ENCODE measurements at places on chromosomes 5 and 9. TPM values are rescaled to one million over a fixed set of nuclear protein-coding genes. Genes with fewer than 3 reads are reported as not detected.

MCTP1 gene
- total RNA-seq, result 6.1 TPM

- H3K27ac ChIP-seq, result no peak overlapping the region
- no peaks in the 10 kb centered on the region for H3K27me3 ChIP-seq
- no peak for DNase-seq
- H3K4me3 ChIP-seq, result no peak overlapping the region
Measured at GRCh38 chr9:137691646-137692351, 73.0 kb downstream of the EHMT1 start.

DNA sequence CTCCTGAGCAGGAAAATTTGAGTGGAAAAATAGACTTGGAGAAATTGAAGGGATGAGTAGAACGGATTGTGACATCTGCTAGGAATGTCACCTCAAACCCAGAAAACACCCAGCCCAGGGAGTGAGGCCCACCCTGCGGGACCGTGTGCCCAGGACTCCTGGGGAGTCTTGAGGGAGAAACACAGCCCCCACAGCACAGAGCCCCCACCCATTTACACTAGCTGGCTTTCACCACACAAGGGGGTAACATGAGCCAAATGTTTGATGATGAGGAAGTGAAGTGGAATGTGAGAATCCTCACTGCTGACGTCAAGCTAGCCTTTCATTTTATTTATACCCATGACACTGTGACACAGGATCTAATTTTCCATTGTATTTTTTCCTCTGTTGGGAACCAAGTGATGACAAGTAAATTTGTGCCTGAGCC, 42.8 kb upstream of the PDE8B start:
- no peak overlapping the region for H3K27ac ChIP-seq
- no peak overlapping the region for H3K4me3 ChIP-seq
- H3K4me1 ChIP-seq, result peaks cover 21% of the 10 kb centered on the region
- no peak for DNase-seq
- H3K36me3 ChIP-seq, result no peaks in the 10 kb centered on the region
- no peaks in the 10 kb centered on the region for H3K27me3 ChIP-seq

DNA sequence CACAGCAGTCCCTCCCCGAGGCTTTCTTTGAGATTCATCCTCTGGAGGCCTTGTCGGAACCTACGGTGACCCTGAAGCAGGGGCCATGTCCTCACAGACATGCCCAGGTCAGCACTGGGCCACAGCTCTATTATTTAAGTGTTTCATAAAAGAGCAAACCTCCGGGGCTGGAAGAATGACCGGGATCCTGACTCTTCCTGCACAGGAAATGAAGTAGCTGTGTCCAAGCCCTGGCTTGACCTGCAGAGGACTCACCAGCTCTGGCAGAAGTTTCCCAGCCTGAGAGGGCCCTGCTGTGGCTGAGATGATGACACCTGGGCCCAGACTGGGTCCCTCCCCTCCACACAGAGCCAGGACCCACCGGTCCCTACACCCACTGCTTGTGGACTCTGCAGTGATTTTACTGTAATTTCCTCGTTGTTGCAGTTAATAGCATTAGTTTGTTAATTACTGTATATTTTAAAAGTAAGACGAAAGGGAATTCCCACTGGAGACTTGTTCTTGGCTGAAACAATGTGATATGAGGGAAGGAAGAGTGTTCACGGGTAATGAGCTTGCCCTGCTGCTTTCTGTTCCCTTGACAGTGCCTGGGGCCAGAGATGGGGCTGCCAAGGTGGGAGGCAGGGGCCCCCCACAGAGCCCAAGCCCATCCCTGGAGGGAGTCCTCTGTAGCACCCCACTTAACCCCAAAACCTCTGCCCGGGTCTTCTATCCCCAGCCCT, 72.2 kb downstream of the PCDH1 start:
- peak overlapping the region; percentile 83 for H3K27ac ChIP-seq
- H3K4me1 ChIP-seq, result peaks cover 48% of the 10 kb centered on the region
- H3K36me3 ChIP-seq, result no peaks in the 10 kb centered on the region
- DNase-seq, result peak; percentile 62
- H3K4me3 ChIP-seq, result no peak overlapping the region
- H3K27me3 ChIP-seq, result peaks cover 5% of the 10 kb centered on the region

IL5 gene
- total RNA-seq, result not detected

DNA sequence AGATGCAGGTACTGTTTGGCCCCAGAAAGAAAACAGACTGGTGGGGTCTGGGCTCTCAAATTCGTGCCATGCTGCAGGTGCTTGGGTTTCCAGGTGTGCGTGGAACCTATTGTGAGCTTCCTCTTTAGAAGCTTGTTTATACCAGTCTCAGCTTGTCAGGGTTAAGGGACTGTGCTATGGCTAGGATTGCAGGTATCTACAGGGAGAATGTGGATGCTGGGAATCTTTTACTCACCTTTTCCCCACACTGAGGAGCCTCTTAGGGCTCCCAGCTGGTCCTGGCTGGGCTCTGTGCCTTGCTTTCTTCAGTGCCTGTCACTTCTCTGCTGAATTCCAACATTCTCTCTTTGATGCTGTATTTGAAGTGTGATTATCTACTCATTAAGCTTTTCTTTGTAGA, 111.8 kb downstream of the WDR70 start:
- DNase-seq, result no peak
- H3K36me3 ChIP-seq, result peaks cover 3% of the 10 kb centered on the region
- H3K27ac ChIP-seq, result no peak overlapping the region
- H3K4me3 ChIP-seq, result no peak overlapping the region

DNA sequence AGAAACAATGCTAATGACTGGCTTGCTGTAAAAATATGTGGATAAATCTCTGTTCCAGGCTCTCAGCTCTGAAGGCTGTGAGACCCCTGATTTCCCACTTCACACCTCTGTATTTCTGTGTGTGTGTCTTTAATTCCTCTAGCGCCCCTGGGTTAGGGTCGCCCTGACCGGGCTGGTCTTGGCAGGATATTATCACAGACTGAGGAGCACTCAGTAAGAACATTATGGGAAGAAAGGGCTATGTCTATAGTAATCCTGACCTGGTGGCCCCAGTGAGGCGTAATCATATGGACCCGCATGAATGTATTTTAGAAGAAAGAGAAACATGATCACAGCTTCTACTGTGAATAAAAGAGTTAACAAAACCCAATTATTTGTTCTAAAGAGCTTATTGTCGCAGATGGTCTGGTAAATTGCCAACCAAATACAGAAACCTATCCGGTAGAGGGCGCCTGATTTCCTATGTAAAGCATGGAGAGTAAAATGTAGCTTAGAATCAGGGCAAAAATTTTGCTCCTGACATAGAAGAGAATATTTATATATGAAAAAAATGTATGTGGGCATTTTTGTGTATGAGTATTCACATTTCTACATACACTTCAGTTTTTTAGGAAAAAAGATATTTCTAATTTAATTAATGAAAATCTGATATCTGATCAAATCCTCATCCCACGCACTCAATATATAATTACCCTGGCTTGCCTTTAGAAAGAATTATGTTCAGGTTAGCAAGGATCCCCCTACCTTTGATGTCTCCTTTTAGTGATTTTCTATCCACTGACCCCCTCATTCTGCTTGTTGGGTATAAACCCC, 5.8 kb upstream of the IFNA1 start:
- no peak overlapping the region for H3K4me3 ChIP-seq
- H3K27me3 ChIP-seq, result no peaks in the 10 kb centered on the region
- H3K36me3 ChIP-seq, result no peaks in the 10 kb centered on the region
- DNase-seq, result no peak
- H3K27ac ChIP-seq, result no peak overlapping the region
- H3K4me1 ChIP-seq, result no peaks in the 10 kb centered on the region

DNA sequence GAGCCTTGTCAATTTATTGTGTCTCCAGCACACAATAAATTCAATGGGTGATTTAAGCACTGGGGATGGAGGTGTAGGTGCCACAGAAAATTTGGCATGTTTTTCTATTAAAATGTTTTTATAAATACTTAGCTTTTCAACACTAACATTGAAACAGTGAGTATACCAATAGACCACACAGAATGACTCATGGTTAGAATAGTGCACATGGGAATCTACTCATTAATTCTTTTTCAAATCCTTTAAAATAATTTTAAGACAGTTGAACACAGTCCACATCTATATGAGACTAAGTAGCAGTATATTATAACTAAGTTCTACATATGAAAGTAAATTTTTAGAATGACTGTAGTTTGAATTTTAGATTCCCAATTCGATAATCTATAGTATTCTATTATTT, 67.1 kb downstream of the LNPEP start:
- peaks cover 3% of the 10 kb centered on the region for H3K4me1 ChIP-seq
- no peaks in the 10 kb centered on the region for H3K27me3 ChIP-seq
- no peak overlapping the region for H3K27ac ChIP-seq

GRHPR gene
- 184 TPM for total RNA-seq

FUBP3 gene
- total RNA-seq, result 39.1 TPM

GRCh38 chr9:137989156-137989555, 111.6 kb downstream of the CACNA1B start:
- H3K36me3 ChIP-seq, result no peaks in the 10 kb centered on the region
- H3K4me3 ChIP-seq, result no peak overlapping the region
- H3K4me1 ChIP-seq, result no peaks in the 10 kb centered on the region
- DNase-seq, result no peak

PITX1 gene
- total RNA-seq, result not detected

DNA sequence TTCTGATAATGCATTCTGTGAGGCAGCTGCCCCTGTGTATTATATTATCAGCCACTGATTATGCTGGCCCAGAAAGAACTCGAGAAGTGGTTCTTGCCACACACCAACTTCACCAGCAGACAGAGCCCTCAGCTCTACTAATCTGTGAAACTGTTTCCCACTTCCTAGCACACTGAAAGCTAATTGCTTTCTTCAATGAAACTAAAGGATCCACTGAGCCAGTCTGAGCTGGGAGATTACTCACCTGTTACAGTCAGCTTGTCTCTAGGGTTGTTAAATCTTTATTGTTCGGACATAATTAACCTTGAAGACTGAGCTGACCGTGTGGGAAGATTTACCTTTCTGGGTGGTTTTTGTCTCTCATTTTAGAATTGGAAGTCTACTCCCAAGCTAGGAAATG, 263.2 kb downstream of the KCTD16 start:
- no peak for DNase-seq
- no peak overlapping the region for H3K4me3 ChIP-seq
- no peaks in the 10 kb centered on the region for H3K4me1 ChIP-seq
- no peaks in the 10 kb centered on the region for H3K27me3 ChIP-seq

GRCh38 chr5:66436721-66437120, 159.5 kb upstream of the MAST4 start:
- peaks cover 10% of the 10 kb centered on the region for H3K4me1 ChIP-seq
- peak overlapping the region; percentile 69 for H3K27ac ChIP-seq
- H3K27me3 ChIP-seq, result no peaks in the 10 kb centered on the region
- peak; percentile 37 for DNase-seq
- no peaks in the 10 kb centered on the region for H3K36me3 ChIP-seq
- peak overlapping the region; percentile 52 for H3K4me3 ChIP-seq

ALDH1A1 gene
- total RNA-seq, result 12.6 TPM

- H3K4me1 ChIP-seq, result no peaks in the 10 kb centered on the region
- no peak overlapping the region for H3K4me3 ChIP-seq
- no peaks in the 10 kb centered on the region for H3K27me3 ChIP-seq
Measured at GRCh38 chr5:56384186-56384585, 151.1 kb upstream of the ANKRD55 start.

CDX1 gene
- not detected for total RNA-seq

CDH9 gene
- total RNA-seq, result not detected

DNA sequence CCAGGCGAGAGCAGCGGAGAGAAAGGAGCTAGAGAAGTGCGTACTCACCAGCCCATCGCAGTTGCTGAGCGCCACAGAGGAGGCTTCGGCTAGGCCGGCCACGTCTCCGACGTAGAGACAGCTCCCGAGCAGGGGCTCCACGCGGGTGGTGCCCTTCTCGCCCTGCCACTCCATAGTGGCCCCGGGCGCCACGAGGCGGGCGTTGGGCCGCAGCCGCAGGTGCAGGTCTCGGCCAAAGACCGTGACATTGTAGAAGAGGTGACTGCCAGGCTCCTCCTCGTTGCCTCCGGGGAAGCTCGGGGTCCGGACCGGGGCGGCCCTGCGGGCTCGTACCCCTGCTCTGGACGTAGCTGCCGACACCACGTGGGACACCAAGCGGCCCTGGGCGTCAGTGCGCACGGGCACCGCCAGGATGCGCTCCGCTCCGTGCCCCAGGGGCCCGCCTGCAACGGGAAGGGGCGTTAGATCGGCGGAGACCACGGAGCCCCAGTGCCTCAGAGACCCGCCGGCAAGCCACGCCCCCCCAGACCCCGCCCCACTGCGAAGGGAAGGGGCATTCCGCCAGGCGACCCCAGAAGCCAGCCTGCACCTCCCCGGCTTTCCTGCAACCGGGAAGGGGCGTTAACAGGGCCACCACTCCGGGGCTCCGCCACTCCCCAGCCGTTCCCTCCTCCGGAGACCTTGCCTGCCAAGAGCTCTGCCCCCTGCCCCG, 1.4 kb downstream of the ADAMTS2 start:
- no peak for DNase-seq
- peaks cover 15% of the 10 kb centered on the region for H3K4me1 ChIP-seq
- peaks cover 40% of the 10 kb centered on the region for H3K27me3 ChIP-seq
- H3K36me3 ChIP-seq, result no peaks in the 10 kb centered on the region
- peak overlapping the region; percentile 52 for H3K4me3 ChIP-seq

C5orf58 gene
- not detected for total RNA-seq

DNA sequence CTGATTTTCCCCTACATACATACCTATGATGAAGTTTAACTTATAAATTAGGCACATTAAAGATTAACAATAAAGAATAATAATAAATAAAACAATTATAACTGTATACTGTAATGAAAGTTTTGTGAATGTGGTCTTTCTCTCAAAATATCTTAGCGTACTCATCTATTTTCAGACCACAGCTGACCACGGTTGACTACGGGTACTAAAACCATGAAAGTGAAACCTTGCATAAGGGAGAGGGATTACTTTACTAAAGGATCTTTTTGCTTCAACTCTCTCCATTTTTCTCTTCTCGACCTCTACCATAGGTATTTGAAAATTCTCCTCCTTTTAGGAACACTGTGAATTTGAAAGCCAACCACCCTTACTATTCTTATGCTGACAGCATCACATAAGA, 475.5 kb downstream of the CETN3 start:
- no peaks in the 10 kb centered on the region for H3K4me1 ChIP-seq
- H3K36me3 ChIP-seq, result no peaks in the 10 kb centered on the region
- no peaks in the 10 kb centered on the region for H3K27me3 ChIP-seq
- DNase-seq, result no peak
- H3K4me3 ChIP-seq, result no peak overlapping the region
- H3K27ac ChIP-seq, result no peak overlapping the region

GRCh38 chr5:36026706-36027465, 35.7 kb upstream of the UGT3A1 start:
- no peaks in the 10 kb centered on the region for H3K36me3 ChIP-seq
- H3K4me3 ChIP-seq, result no peak overlapping the region
- no peak overlapping the region for H3K27ac ChIP-seq
- no peaks in the 10 kb centered on the region for H3K27me3 ChIP-seq
- H3K4me1 ChIP-seq, result no peaks in the 10 kb centered on the region

- no peak overlapping the region for H3K27ac ChIP-seq
- H3K36me3 ChIP-seq, result no peaks in the 10 kb centered on the region
- DNase-seq, result no peak
- H3K4me1 ChIP-seq, result no peaks in the 10 kb centered on the region
- no peak overlapping the region for H3K4me3 ChIP-seq
Measured at GRCh38 chr5:174245516-174246075, 200.1 kb downstream of the NSG2 start.

All from heart left ventricle (tissue), 16 donors.